Natural killer cell treated with Interleukin-12 subunit alpha and Interleukin-12 subunit beta and Interleukin-15 and Interleukin-18, amount 100 ng/mL, for 72 hours (primary cell): ENCODE measurements at places on chromosomes 6 and 20. TPM values are rescaled to one million over a fixed set of nuclear protein-coding genes. Genes with fewer than 3 reads are reported as not detected.

Gene B3GAT2
- total RNA-seq: 0.05 TPM

Gene MOG
- not detected for total RNA-seq

Gene RALGAPB
- 41.4 TPM for total RNA-seq

Gene RXRB
- total RNA-seq: 50.4 TPM

Gene TRAPPC3L
- not detected for total RNA-seq

GRCh38 chr20:4427940-4428586 lies 293.6 kb upstream of the PRND start:
- no peak for DNase-seq

- no peak for DNase-seq
These were observed 130.9 kb downstream of the CARMIL1 start for GRCh38 chr6:25410102-25410501.

DNA sequence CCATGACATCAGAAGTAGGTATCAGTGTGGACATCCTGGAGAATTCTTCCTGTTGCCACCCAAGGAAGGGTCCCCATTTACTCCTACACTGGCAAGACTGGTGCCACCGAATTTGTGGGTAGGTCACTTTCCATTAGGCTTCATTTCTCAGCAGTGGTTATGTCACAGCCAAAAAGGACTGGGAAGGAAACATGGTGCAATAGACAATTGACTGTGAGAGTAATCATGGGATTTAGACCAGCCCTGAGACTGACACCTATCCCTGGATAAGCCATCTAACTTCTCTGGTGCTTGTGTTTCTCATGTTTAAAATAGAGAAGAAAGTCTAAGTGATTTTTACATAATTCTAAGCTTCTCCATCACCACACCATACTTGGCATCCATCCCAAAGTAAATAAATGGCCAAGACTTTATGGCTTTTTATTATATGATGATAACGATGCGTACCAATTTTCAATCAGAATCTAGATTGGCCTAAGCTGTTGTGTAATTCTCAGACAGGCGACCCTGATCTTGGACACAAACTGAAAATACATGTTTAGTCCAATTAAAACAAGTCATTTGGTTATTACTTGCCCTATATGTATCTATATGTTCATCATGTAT lies 10.2 kb downstream of the SMPDL3A start:
- DNase-seq: no peak
